Breast epithelium (tissue), 4 donors: ENCODE measurements at places on chromosomes 5 and 9.

DNA sequence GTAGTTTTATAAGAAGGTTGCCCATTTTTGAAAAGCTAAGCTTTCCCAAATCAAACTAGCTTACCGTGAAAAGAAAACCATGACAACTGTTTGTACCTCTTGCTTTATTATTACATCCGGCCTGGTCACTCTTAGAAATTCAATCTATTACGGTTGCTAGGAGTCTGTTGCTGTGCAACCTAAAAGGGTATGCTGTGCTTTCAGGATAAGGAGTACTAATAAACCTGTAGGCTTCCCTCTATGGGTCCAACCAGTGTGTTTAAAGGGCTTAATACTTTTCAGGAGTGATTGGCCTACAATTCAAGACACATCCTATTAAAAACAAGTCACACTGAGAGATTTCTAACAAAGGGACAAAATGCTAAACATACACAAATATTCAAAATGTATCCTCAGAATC lies 27.1 kb downstream of the RFX3 start:
- no peak for DNase-seq
- no peaks in the 10 kb centered on the region for H3K27me3 ChIP-seq
- no peaks in the 10 kb centered on the region for H3K4me1 ChIP-seq
- no peak overlapping the region for H3K27ac ChIP-seq
- no peaks in the 10 kb centered on the region for H3K36me3 ChIP-seq

- no peaks in the 10 kb centered on the region for H3K4me1 ChIP-seq
- no peaks in the 10 kb centered on the region for H3K36me3 ChIP-seq
- DNase-seq: no peak
- H3K27ac ChIP-seq: no peak overlapping the region
Measured at GRCh38 chr9:85321561-85321960, 420.2 kb downstream of the AGTPBP1 start.

DNA sequence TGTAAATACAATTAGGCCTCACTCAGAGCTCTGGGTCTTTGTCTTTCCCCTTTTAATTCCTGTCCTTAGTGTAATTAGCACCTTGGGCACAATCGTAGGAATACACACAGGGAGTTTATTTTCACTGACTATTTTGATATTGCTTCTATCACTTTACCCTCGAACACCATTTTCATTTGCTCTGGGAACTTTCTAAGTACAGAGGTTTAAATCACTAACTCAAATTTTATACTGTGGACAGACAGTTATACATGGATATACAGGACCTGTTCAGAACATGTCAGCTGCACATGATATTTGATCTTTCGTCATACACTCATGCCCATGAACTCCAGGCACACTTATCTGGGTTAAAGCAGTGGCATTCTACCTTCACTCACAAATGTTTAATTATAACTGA lies 217.8 kb upstream of the TMEM161B start:
- H3K27me3 ChIP-seq: no peaks in the 10 kb centered on the region
- no peak overlapping the region for H3K4me3 ChIP-seq
- H3K27ac ChIP-seq: no peak overlapping the region
- no peak for DNase-seq
- no peaks in the 10 kb centered on the region for H3K36me3 ChIP-seq
- no peaks in the 10 kb centered on the region for H3K4me1 ChIP-seq

DNA sequence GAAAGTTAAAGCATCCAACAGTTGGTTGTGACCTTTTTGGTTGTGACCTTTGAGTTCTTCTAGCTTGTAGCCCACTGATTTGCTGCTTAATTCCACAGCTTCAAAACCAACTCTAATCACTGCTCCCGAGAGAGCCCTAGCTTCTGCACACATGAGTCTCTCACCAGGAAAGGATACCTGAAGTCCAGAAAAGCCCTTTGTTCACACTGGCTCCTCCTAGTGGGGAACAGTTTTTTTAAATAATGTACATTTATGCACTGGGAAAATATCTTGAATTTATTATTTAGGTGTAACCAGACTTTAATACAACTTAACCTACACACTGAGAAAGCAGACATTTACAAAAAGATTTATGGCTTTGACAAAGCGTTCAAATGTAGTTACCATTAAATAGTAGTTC lies 120.2 kb upstream of the CCDC152 start:
- no peaks in the 10 kb centered on the region for H3K4me1 ChIP-seq
- H3K36me3 ChIP-seq: no peaks in the 10 kb centered on the region
- no peak for DNase-seq

GRCh38 chr5:132987531-132988408 lies 24.3 kb upstream of the AFF4 start:
- H3K36me3 ChIP-seq: no peaks in the 10 kb centered on the region
- no peak overlapping the region for H3K4me3 ChIP-seq
- DNase-seq: no peak
- no peak overlapping the region for H3K27ac ChIP-seq
- no peaks in the 10 kb centered on the region for H3K27me3 ChIP-seq
- H3K4me1 ChIP-seq: no peaks in the 10 kb centered on the region

DNA sequence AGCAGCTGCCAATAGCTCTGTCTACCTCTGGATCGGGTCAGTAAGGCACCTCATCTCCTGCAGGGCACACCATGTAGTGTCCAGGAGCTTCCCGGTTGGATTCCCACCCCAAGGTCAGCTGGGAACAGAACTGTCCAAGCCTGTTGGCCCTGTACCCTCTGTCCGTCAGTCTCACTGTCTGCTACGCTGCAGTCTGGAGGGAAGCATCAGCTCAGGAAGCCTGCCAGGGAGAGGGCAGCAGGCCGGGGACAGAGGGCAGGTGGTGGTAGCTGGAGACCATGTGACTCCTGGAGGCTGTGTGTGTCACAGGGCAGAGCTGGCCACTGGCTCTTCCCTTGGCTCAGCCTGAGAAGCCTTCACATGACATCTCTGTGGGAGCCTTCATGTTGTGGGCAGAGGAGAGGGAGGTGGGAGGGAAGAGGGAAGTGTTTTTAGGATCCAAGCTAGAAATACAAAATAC lies 134.5 kb downstream of the SEC61B start:
- H3K27ac ChIP-seq: peak overlapping the region; percentile 48
- H3K27me3 ChIP-seq: peaks cover 9% of the 10 kb centered on the region
- no peak overlapping the region for H3K4me3 ChIP-seq
- DNase-seq: no peak
- no peaks in the 10 kb centered on the region for H3K36me3 ChIP-seq

GRCh38 chr9:114549697-114550330 lies 37.8 kb upstream of the ATP6V1G1 start:
- no peaks in the 10 kb centered on the region for H3K27me3 ChIP-seq
- H3K27ac ChIP-seq: no peak overlapping the region
- H3K4me1 ChIP-seq: no peaks in the 10 kb centered on the region
- no peak for DNase-seq

DNA sequence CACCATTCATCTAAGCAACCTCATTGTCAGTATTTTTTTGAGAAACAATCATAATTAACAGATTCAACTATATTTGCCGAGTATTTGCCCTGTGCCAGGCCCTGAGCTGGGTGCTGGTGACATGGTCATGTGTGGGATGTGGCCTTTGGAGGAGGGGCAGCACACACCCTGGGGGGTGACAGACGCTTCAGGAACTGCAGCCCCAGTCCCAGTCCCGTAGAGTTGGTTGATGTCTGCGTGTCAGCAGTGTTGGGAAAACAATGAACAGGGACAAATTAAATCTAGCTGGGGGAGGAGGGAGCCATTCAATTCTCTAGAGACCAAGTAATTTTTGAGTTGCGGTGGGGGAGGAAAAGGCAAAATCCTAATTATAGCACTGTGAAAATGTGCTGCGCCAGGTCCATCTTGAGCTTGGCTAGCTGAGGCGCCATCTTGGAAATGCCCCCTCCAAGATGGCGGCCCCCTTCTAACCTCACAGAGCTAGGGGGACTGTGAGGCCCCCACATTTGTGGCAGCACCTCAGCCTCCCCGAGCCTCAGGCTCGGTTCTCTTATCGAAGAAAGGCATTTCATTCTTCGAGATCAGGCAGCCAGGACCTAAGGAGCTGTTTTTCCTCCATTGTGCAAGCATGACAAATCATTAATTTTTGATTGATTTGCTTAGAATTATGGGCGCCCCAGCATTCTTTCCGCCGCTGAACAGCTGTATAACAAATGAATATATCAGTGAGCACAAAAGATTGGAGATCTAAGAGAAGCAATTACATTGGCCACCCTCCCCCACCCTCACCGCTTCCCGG lies 87.8 kb downstream of the ZNF618 start:
- no peak overlapping the region for H3K27ac ChIP-seq
- H3K4me3 ChIP-seq: peak overlapping the region; percentile 6
- no peaks in the 10 kb centered on the region for H3K27me3 ChIP-seq

DNA sequence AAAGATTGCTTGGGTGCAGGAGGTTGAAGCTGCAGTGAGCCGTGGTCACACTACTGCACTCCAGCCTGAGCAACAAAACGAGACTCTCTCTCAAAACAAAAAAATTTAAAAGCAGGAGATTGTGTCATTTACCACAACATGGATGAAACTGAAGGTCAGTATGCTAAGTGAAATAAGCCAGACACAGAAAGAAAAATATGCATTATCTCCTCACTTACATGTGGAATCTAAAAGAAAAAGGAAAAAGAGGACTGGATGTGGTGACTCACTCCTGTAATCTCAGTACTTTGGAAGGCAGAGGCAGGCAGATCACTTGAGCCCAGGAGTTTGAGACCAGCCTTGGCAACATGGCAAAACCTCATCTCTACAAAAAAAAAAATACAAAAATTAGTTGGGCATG lies 146.8 kb upstream of the DAPK1 start:
- H3K4me1 ChIP-seq: no peaks in the 10 kb centered on the region
- no peaks in the 10 kb centered on the region for H3K27me3 ChIP-seq
- no peaks in the 10 kb centered on the region for H3K36me3 ChIP-seq
- DNase-seq: no peak

DNA sequence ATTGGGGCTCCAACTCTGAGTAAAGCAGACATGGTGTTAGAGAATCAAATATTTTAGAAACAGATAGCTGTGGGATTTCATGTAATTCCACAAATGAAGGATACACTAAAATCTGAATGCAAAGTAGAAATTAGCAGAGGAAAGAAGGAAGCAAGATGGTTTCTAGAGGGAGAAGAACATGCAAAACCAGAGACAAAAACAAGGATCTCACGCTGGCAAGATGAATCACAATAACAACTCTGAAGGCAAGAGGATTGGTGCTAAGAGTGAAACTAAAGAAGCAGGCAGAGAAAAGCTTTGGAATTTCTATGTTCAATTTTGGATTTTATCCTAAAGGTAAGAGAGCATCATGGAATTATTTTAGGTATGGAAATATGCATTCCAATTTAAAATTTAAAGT lies 857.2 kb upstream of the COX7C start:
- H3K4me3 ChIP-seq: no peak overlapping the region
- no peak for DNase-seq
- H3K36me3 ChIP-seq: no peaks in the 10 kb centered on the region
- no peak overlapping the region for H3K27ac ChIP-seq

GRCh38 chr5:57539281-57539701 lies 56.7 kb upstream of the ACTBL2 start:
- no peak for DNase-seq
- no peaks in the 10 kb centered on the region for H3K4me1 ChIP-seq
- no peaks in the 10 kb centered on the region for H3K27me3 ChIP-seq

DNA sequence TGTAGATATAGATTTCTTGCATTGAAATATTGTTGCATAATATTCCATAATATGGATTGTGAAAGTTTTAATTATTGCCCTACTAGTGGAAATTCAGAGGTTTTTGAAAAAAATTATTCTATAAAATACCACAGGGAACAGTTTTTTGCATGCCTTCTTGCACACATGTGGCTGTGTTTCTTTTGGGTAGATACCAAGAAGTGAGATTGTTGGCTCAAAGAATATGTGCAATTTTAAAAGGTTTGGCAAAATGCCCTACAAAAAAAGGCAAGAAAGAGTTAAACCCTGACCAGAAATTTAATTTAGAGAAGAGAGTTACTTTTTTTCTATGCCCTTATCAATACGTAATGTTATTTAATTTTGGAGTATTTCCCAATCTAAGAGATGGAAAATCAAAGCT lies 270.8 kb upstream of the DAPK1 start:
- no peak overlapping the region for H3K4me3 ChIP-seq
- no peaks in the 10 kb centered on the region for H3K27me3 ChIP-seq
- H3K4me1 ChIP-seq: no peaks in the 10 kb centered on the region
- no peak overlapping the region for H3K27ac ChIP-seq
- no peaks in the 10 kb centered on the region for H3K36me3 ChIP-seq
- DNase-seq: no peak

GRCh38 chr9:37995961-37996818 lies 72.8 kb downstream of the SHB start:
- no peaks in the 10 kb centered on the region for H3K4me1 ChIP-seq
- no peak overlapping the region for H3K4me3 ChIP-seq
- H3K27me3 ChIP-seq: no peaks in the 10 kb centered on the region
- DNase-seq: no peak
